ENCODE measurements at places on chromosomes 13 and 19.

DNA sequence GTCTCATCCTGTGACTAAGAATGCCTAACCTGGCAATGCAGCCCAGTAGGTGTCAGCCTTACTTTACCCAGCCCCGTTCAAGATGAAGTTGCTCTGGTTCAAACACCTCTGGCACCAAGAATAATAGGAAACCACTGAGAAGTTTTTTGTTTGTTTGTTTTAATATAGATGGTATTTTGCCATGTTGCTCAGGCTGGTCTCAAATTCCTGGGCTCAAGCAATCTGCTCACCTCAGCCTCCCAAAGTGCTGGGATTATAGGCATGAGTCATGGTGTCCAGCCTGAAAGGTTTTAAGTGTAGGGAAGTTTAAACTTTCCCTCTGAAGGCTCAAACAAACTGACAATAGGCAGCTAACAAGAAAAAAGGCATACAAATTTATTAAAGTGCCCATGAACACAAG is 51.2 kb upstream of the ABCC4 start:
- no peak for DNase-seq

- DNase-seq = no peak
These were observed 8.0 kb upstream of the ZNF358 start for GRCh38 chr19:7507884-7508283.

DNA sequence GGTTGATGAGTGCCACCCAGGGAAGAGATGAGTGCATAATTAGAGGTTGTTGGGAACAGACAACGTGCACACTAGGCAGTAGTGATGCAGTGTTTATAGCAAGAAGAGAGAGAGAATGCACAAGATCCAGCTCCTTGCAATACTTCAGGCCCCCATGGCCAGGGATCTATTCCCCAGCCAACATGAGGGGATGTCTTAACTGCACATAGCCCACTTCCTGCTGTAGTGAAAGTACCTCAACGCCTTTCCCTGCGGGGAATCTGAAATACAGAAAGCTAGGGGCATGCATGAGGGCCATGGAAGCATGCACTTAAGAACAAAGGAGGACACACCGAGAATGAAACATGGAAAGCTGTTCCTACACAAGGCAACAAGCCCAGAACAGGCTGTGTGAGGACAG is 636.7 kb upstream of the GPC6 start:
- DNase-seq = no peak

DNA sequence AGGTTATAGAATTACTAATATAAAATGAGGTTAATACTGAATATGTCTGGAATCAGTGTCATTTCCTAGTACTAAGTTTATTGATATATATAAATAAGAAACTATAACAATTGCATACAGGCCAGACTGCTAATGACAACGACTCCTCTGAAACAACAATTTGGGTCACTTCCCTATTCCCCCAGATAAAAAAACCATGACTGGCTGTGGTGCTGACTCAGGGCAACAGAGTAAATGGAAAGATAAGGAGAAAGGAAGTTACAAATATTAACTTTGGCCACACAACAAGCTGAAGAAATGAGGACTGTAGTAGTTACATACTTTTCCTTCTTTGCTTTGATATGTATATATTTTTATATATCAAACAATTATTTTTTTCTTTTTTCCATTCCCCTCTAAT is 263.7 kb upstream of the PCDH9 start:
- no peak for DNase-seq

All from hindlimb muscle (tissue), 1 donor.